ENCODE measurements at places on chromosomes 7 and 10.

- no peak for DNase-seq
Measured at GRCh38 chr10:119734396-119735332, 8.8 kb downstream of the INPP5F start.

DNA sequence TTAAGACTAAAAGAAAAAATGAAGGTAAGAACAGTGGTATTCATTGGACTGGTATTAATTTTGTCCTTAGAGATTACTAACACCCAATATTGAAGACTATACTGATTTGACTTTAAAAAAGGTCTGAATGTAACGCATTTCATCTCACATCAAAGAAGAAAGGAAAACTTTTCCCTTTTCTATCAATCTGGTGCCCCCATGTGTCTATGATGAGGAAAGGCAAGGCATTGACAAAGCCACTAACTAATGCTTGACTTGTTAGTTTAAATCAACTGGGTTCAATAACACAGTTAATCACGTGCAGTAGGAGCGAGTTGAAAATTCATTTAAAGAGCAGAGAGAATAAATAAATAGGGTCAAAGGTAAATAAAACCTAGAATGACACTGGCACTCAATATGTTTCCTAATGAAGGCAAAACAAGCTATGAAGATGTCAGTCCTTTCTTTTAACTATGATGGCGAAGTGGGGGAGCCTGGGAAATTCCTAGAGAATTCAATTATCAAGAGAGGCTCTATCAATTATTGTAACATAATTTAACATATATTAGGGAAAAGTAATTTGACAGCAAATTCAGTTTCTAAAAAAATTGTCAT lies 180.9 kb downstream of the ANK3 start:
- no peak for DNase-seq

DNA sequence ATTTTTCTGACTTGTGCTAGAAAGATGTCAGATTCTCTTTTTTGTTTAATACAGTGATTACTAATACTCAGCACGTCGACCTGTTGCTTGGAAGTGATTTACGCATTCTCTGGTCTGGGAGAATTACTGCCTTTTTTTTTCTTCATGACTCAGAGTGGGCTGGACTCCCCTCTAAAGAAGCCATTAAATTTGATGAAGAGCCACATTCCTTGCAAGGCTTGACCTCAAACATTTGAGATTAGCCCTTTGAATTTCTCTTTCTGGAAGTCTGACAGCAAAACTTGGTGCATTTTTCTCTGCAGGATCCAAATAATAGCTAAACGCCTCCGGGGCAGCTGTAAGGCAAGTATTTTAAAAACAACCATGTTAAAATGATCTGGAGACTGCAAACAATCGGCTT lies 171.6 kb downstream of the GALNT17 start:
- no peak for DNase-seq

DNA sequence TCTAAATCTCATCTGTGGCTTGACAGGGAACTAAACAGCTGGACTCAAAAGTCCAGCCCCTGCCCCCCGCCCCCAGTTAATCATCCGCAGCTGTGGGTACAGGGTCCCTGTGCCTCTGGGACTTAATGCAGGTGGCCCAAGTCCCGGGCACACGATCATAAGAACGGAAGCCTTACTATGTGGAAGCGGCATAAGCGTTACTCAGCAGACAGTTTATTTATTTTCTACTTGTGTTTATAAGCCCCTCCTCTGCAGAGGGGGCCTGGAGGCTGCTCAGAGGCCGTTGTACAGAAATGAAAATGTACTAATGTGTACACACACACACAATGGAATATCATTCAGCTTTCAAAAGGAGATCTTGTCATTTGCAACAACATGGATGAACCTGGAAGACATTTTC lies 158.0 kb upstream of the TNS3 start:
- no peak for DNase-seq

GRCh38 chr10:25157650-25158049 lies 17.2 kb upstream of the GPR158 start:
- DNase-seq, result no peak

Data from endodermal cell (in vitro differentiated cells).